Activated CD8-positive, alpha-beta memory T cell treated with anti-CD3 and anti-CD28 coated beads for 4 hours (primary cell): ENCODE measurements at places on chromosomes 11 and 22.

- DNase-seq: no peak
These were observed 4.0 kb downstream of the TCN1 start for GRCh38 chr11:59862252-59862651.

DNA sequence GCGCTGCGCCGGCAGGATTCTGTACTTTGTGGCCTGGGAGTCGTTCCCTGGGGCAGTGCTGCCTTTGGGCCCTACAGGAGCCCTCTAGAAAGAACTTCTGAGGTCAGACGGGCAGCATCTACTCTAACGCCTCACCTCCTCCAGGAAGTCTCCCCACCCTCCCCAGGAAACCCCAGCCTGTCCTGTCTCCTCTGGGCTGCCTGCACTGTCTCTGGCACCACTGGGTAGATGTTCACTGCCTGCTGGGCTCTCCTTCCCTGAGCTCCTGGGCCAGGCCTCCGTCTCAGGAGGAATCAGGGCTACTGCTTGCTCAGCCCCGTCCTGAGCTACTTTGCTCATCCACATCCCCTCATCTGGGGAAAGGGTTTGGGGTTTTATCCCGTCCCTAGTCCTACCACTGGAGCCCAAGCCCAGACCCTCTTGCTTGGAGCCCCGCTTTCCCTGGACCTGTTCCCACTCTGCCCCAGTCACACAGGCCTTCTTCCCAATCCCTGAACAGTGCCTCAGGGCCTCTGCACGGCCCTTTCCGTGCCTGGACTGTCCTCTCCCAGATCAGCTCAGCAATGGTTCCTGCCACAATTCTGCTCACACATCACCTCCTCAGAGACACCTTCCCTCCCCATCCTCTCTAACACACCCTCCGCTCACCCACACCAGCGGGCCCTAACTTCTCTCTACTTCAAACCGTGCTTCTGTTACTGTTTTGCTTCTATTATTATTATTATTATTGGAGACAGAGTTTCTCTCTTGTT is 11.3 kb upstream of the TREH start:
- no peak for DNase-seq

GRCh38 chr11:63557570-63557969 is 5.6 kb downstream of the PLAAT2 start:
- DNase-seq: no peak

GRCh38 chr11:128341280-128342248 is 245.8 kb downstream of the ETS1 start:
- DNase-seq: no peak

- no peak for DNase-seq
These were observed 17.2 kb upstream of the C1QTNF4 start for GRCh38 chr11:47611348-47611794.

- DNase-seq: no peak
These were observed 25.0 kb upstream of the FZD4 start for GRCh38 chr11:86980086-86980796.

DNA sequence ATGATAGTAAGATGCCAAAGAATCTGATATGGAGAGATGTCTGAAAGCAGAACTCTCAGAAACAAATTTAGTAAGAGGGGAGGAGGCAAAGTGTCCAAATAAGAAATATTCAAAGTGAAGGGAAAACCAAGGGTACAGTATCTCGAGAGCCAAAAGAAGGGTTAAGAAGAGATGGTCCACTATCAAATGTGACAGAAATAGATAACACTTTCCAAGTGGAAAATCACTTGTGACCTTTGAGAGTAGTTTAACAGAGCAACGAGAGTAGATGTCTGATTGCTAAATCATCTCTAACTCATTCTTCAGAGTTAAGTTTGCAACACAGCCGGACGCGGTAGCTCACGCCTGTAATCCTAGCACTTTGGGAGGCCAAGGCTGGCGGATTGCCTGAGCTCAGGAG is 4.3 kb upstream of the BUD13 start:
- DNase-seq: no peak

- DNase-seq: no peak
These were observed 20.3 kb upstream of the ME3 start for GRCh38 chr11:86692746-86693145.

DNA sequence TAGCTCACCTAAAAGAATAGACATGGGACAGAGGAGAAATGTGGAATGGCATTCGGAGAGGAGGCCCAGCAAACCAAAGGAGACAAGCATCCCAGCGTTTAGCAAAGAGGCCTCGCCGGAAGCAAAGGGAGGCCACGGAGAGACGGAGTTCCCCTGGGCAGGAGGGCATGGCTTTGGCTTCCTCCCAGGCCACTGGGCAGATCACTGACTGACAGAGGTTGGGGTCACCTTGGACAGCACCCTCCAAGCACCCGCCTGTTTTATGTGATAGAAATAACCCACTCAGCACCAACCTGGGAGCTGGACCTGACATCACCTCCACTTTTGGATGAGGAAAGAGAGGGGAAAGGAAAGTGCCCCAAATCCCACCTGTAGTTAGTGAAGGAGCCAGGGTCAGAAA is 434.1 kb downstream of the BRD1 start:
- DNase-seq: no peak

DNA sequence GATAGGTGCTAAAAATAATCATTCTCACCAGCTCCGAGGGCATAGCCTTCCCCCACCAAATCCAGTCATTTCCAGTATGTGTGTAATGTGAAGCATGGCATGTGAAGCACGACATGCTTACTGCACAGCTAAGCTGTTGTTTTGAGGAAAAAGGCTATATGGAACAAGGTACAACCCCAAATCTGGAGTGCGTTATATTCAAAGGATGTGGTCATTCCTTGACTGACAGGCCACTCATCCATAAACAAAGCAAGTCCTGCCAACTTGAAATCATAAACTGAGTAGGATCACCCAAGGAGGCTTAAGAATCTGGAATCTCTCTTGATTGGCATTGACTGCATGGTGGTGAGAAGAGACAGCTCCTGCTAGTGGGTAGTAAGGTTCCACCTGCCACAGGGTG is 3.7 kb downstream of the MAP6 start:
- no peak for DNase-seq

GRCh38 chr11:34213366-34213765 is 107.9 kb downstream of the NAT10 start:
- no peak for DNase-seq

DNA sequence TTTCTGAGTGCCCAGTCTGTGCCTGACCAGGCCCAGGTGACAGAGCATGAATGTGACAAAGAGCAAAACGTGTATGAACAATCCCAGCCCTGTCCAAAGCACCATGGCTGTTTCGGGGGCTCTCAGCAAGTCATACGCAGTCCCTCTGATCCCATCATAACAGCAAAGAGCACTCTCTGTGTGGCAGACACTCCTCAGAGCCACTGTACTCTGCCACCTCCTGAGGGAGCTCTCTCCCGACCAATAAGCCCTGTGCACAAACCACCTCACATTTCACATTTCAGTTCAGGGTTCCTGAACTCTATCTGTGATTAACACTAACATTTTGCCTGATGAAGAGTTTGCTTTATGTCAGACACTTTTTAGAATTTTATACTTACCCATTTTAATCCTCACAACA is 6.6 kb downstream of the DGCR2 start:
- DNase-seq: no peak

DNA sequence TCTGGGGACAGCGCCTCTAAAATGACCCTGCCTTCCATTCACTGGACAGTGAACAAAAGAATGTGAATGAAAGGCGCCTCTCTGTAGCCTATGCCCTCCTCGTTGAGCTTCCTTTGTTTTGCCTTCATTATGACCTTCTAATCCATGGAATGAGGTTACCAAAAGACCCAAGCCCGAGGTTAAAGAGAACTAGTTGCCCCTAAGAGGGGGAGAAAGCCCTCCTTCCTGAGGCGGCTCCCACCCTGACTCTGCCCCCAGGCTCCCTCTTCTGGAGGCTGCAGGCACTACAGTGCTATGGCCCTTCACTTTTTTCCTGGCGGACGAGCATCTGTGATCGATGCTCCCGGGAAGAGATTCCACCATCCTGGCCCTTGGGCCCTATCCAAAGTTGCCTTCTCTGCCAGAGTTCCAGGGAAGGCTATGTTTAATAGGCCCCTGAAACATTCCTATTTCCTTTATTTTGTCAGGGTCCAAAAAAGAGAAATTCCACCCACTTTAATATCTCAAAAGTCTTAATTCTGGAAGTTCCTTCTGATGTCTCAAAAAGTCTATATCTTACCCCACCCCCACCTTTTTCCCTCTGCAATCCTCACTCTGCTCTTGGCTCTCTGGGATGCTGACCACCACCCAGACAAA is 147.3 kb downstream of the FEZ1 start:
- peak; percentile 13 for DNase-seq

DNA sequence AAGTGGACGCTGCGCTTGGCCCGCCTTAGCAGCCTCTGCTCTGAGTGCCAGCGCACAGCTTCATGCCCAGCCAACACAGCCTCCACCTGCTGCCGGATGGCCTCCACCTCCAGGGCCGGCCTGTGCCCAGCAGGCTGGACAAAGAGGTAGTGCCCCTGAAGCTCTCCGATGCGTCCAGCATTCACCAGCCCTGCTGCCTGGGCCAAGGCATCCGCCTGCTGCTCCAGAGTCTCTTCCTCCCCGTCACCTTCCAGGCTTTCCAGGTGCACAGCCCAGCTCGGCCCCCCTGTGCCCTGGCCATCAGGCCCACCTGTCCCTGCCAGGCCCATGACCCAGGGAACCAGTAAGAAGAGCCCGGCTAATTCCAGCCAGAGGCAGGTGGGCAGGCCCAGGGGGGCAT is 2.5 kb downstream of the PCSK7 start:
- no peak for DNase-seq

DNA sequence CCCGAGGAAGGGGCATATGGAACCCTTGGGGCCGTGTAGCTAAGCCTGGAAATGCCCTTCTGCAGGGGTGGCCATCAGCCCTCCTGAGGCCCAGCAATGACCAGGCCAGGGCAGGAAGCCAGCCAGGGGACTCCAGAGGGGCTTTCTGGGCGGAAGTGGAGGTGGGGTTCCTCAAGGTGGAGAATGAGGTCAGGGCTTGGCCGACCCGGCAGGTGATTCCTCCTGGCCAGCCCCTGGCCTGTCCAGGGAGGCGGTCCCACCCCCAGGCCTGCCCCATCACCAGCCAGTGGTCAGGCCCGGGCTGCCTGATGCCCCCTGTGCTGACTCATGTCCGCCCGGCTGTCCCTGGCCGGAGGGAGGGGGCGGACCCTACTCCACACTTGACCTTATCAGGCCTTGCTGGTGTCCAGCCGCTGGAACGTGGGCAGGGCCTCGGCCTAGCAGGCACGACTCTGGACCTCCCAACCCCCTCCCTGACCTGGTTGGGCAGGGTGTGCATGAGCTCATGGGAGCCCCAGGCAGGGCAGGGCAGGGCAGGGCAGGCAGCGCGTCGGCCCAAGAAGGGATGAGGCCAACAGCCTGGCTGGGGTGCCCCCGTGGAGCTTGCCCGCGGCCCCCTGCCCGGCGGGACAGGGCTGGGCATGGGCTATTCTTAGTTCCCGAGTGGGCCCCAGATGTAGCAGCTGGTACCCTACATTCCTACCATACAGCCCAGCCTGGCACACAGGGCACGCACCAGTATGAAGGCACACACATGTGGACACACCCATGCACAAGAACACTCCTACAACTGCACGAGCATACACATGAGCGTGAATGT is 35.9 kb downstream of the RPL3 start:
- no peak for DNase-seq

GRCh38 chr11:7511401-7511800 is 2.4 kb upstream of the PPFIBP2 start:
- no peak for DNase-seq

GRCh38 chr22:36640106-36640672 is 63.4 kb downstream of the CACNG2 start:
- no peak for DNase-seq

- no peak for DNase-seq
These were observed 211.6 kb downstream of the TBC1D22A start for GRCh38 chr22:46974077-46974476.

DNA sequence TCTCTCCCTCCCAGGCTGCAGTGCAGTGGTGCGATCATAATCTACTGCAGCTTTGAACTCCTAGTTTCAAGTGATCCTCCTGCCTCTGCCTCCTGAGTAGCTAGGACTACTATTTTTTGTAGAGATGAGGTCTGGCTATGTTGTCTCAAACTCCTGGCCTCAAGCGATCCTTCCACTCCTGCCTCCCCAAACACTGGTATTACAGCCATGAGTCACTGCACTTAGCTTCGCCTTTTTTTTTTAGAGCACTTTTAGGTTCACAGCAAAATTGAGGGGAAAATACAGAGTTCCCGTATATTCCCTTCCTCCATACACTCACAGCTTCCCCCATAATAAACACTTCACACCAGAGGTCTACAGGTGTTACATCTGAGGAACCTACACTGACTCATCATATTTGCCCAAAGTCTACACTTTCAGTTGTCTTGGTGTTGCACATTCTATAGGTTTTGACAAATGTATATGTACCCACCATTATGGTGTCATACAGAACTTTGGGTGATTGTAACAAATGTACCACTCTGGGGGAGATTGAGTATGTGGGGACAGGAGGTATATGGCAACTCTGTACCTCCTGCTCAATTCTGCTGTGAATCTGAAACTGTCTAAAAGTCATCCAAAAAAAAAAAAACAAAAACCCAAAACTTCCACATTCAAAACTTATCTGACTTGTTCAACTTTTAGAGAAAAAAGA is 11.3 kb upstream of the SLC37A4 start:
- no peak for DNase-seq

DNA sequence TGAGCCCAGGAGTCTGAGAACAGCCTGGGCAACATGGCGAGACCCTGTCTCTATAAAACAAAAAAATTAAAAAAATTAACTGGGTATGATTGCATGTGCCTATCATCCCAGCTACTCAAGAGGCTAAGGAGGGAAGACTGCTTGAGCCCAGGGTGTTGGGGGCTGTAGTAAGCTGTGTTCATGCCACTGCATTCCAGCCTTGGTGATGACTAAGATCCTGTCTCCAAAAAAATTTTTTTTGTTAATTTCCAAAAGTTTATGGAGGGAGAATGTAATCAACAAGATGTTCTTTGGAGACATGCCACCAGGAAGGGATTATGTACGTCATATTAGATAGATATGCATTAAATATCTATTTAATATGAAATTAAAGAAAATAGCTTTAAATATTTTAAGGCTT is 267.5 kb downstream of the SBF2 start:
- no peak for DNase-seq

- no peak for DNase-seq
These were observed 76.5 kb downstream of the C11orf91 start for GRCh38 chr11:33624083-33624482.

- no peak for DNase-seq
These were observed 768.7 kb downstream of the ETS1 start for GRCh38 chr11:127818625-127819024.

DNA sequence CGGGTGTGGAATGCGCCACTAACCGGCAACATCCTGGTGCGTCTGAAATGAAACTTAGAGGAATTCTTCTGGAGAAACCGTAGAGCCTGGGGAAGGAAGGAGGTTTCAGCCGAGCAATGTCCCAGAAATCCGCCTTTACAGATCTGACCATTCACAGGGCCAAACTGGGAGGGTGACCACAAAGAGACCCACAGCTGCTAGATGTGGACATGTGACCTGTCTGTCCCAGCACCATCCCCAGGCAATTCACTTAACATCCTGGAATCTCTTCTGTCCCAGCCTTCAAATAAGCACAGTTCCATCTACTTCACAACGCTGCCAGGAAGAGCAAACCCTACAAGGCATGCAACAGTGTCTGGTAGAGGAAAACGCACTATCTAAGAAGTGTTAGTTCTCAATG is 9.8 kb downstream of the MCAT start:
- DNase-seq: no peak

- no peak for DNase-seq
These were observed 647 bp downstream of the SWAP70 start for GRCh38 chr11:9664276-9665171.
